HAP-1 (cell line): ENCODE measurements at places on chromosomes 6 and 20.

DNA sequence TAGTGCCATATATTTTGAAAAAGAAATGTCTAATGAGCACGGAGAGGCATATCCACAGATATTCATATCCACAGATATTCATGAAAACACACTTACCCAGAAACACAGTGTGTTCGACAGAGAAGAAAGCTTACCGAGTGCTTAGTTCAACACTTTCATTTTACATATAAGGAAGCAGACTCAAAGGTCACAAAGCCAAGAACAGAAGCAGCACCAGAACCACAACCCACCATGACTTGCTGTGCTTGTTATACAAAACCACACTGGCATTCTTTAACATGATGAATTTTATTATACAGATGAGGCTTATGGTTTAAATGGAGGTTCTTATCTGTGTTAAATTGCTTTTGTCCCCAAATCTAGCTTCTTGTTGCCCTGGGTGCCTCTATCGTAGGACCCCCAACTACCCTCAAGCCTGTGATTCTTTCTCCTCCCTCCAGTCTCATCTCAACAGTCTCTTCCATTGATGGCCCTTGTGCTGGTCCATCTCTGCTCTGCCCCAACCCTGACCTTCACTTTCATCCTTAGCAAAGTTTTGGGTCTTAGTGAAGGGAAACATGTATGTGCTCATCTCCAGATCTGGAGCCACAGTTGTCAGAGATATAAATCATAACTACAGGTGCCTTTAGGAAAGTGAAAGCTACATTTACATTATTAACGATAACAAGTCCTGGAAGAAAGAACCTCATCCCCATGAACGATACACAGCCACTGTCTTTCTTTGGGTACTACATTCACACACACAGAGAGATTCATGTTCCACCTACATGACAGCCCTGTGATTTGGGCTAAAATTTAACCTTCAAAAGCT is 40.0 kb downstream of the SF3B5 start:
- DNase-seq: no peak

- no peak for DNase-seq
Observed at GRCh38 chr6:109671733-109672132, 19.3 kb downstream of the AK9 start.

- no peak for DNase-seq
Observed at GRCh38 chr6:116190550-116190949, 63.3 kb downstream of the TSPYL4 start.

GRCh38 chr6:112827793-112828192 is 480.7 kb downstream of the RFPL4B start:
- DNase-seq: peak; percentile 14

- no peak for DNase-seq
Observed at GRCh38 chr20:38215194-38216182, 45.0 kb downstream of the KIAA1755 start.

GRCh38 chr6:95321126-95321525 is 256.2 kb upstream of the MANEA start:
- DNase-seq: no peak

DNA sequence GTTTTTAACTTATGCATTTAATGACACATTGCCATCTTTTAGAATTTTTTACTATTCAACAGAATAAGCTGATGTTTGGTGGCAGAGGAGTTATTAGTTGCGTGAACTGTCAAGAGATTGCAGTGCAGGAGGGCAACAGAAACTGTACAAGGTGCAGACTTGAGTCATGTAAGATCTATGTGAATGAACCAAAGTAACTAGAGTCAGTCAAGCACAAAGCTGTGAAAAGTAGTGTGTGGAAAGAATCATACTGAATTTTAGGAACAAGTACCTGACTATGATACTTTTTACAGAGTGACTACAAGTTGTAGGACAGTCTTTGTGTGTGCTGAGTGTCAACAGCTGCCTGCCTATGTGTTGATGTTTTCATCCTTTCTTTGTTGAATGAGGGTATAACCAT is 2.7 kb upstream of the C6orf163 start:
- no peak for DNase-seq

DNA sequence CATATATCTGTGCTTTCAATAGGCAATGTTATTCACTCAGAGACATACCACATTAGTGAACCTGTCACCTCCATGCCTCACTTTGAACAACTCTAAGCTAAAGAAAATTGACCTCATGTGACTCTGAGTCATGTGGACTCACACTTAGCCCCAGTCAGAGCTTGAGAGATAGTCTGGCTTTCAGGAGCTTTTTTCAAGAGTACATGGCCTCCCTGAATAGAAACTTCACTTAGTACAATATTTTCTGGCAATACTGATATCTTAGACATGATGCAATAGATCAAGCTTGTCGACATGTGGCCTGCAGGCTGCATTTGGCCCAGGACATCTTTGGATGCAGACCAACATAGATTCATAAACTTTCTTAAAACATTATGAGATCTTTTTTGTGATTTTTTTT is 8.5 kb downstream of the SPTLC3 start:
- no peak for DNase-seq

- DNase-seq: no peak
Observed at GRCh38 chr20:35271904-35272303, 6.0 kb downstream of the MMP24OS start.

DNA sequence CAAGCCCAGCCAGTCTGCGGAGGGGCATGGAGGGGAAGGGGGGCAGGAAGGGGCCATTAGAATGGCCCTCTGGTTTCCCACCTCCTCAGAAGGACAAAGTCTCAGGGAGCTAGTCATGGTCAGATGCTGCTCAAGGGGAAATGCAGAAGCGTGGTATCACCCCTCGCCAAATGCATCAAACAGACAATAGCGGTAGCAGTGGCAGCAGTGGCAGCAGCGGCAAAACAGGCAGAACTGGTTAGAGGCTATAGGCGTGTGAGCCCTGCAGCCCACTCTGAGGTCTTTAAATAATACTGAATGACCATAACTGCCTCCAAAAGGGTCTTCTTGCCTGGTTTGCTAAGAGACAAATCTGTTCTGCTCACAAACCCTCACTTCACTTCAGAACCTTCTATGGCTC is 186.7 kb downstream of the TFAP2C start:
- DNase-seq: no peak

DNA sequence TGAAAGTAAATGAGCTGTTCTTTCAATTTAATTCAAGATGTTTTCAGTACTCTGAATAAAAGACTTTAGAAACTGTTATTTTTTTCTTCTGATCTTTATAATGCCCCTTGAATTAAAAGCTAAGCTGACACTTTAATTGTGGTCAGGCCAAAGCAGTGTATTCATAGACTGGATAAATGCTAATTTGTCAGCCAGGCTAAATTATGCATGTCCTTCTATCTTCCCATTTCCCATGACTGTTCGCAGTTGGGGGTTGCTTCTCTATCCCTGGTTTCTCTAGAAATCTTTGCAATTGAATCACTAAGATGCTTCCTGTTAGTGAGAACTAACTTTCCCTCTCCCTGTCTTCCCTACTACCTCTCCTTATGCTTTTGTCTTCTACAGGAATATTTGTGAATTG is 396.2 kb downstream of the RFPL4B start:
- DNase-seq: peak; percentile 73

DNA sequence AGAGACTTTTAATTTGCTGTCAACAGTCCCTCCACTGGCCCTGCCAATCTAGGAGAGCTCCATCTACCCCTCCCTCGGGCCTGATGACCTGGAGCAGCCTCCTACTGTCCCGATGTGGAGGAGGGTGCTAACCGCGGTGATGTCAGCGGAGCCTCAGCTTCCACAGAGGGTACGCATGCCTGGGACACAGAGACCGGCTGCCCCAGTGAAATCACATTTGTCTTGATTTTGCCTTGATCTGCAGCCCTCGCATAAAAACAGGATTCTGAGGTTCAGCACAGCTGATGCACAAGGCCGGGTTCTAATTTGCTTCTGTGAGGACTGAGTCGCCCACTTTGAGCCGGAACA is 77.6 kb downstream of the STK35 start:
- no peak for DNase-seq

DNA sequence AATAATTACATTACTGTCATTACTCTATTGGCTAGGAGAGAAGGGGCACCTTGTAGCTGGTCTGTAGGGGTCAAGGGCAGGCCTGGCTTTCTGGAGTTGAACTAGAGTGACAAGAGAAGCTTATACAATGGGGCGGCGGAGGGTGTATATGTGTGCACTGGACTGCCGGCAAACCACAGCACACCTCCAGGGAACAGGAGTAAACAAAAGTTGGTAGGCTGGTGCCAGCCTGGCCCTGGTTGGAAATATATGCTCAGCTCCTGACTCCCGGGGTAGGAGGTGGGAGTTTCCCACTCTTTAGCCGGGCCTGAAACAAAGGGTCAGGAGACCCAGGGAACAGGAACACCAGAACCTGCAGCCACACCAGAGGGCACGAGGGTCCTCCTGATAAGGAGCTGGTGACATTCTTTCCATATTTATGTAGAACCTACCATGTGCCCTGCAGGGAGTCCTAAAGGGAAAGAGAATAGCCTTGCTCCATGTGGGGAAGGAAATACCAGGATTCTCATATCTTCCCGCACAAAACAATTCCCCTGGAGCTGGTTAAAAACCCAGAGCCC is 5.1 kb downstream of the C6orf132 start:
- no peak for DNase-seq

GRCh38 chr20:60513141-60513540 is 554.9 kb downstream of the CDH26 start:
- DNase-seq: no peak

DNA sequence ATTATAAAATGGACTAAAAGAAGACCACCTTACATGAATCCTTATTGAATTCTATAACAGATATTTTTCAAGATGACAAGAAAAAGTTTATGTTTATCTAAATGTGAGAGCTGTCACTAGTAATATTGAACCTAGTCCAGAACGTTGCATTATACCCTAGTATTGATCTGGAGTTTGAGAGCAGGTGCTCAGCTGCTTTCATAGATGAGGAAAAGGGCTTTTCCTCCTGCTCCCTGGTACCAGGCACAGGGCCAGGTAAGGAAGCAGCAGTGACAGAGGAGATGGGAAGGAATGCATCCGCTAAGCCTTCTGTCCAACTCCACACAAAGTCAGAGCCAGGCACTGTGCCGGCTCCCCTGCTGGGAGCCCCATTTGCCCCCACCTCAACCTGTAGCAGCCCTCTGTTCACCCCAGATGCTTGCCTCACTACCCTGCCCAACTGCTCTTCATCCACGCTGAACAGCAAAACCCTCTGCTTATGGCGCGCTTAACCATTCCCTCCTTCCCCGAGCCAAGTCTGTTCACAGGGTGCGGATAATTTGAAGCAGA is 393.1 kb downstream of the FRK start:
- DNase-seq: no peak

- DNase-seq: no peak
Observed at GRCh38 chr6:139064981-139065665, 36.6 kb downstream of the ABRACL start.

- no peak for DNase-seq
Observed at GRCh38 chr6:18742406-18742805, 355.3 kb downstream of the RNF144B start.

DNA sequence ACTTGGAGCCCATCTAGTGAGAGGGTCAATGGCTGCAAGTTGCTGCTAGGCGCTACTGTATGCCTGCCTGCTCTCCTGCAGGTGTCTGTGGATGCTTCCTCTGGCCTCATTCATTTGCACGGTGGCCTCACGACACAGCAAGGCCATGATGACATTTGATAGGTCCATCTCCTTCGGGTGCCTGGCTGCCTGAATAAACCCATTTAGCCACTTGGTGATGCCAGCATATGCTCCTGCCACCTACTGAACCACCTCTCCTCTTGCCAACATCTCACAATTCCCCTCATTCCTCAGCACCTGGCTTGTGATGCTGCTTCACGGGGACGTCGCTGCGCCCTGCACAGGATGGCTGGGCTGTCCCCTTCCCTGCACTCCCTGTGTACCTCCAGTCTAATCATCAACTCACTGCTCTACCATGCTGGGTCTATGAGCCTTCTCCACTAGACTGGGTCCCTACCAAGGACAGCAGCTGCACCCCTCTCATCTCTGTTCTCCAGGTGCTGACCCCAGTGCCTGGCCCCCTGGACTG is 51.1 kb downstream of the AGPAT4 start:
- DNase-seq: no peak
